Glomerular endothelial cell (primary cell): ENCODE measurements at places on chromosomes 7 and 10. TPM values are rescaled to one million over a fixed set of nuclear protein-coding genes. Genes with fewer than 3 reads are reported as not detected.

DNA sequence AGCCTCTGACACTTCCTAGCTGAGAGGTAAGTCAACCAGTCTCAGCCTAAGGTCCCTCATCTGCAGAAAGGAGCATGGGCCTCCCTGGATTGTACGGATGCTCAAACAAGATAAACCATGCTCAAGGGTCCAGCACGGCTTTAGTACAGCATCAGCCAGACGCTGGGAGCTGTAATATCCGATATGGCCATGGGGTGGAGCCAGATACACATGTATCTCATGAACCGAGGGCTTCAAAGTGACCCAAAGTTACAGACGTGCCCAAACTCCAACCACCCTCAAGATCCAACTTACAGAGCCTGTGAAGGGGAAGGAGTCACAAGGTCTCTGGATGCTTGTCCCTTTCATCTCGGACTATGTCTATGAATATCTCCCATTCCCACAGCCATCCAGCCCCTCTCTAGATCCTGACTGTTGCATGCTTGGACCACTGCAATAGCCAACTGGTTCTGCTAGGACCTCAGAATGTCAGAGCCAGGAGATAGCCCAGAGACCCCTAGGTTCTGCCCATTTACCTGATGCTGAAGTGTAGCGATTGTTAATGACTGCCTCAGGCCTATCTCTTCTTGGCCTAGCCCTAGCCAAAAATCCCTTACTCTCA is 142.4 kb downstream of the SH3PXD2A start:
- DNase-seq = peak; percentile 51

DNA sequence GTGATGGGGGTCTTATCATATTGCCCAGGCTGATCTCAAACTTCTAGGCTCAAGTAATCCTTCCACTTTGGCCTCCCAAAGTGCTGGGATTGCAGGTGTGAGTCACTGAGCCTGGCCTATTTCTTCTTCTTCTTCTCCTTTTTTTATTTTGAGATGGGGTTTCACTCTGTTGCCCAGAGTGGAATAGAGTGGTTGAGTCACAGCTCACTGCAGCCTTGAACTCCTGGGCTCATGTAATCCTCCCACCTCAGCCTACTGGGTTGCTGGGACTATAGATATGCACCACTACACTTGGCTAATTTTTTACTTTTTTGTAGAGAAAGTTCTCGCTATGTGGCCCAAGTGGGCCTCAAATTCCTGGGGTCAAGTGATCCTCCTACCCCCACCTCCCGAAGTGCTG is 124.3 kb downstream of the SKIDA1 start:
- no peak for DNase-seq

DNA sequence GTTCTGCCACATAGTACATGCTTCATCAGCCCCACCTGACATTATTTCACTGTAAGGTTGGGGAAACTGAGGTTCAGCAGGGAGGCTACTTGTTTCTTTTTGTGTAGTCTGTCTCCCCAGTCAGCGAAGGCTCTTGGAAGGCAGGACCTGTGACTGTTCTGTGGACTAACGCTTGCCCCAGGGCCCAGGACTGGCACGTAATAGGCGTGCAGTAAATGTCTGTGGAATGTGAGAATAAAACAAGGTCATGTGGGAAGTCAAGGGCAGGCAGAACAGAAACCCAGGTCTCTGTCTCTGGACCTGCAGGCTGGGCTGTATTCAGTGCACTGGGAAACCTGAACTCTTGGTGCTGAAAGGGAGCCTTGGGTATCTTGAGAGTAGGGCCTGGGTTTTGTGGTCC is 168.7 kb downstream of the RPS24 start:
- DNase-seq = no peak

DNA sequence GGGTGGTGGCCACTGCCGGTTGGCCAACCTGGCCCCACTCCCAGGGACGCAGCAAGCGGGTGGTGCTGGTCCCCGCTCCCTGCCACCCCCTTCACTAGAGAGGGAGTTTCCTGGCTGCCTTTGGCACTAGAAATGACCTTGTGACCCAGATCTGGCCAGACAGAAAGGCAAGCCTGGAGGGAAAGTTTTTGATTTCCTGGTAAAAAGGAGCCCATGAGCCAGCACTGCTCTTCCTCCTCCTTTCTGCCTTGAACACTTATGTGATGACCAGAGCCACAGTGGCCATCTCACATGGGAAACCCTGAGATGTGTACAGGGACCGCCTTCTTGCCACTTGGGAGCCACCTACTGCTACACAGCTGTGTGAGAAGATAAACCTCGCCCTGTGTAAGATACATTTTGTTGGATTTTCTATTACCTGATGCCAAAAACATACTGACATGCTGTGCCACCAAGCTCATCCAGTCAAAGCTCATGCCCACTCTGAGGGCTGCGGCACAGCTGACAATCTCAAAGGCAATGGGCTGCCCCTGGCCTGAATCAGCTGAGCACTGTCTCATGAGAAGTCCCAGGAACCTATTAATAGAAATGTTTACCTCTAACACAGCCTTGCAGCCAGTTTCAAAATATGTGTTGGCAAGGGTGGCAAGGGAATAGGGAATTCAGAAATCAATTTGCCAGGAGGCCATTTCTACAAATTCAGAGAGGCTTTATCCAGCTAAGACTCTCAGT is 94.0 kb downstream of the CYTH3 start:
- DNase-seq = no peak

DNA sequence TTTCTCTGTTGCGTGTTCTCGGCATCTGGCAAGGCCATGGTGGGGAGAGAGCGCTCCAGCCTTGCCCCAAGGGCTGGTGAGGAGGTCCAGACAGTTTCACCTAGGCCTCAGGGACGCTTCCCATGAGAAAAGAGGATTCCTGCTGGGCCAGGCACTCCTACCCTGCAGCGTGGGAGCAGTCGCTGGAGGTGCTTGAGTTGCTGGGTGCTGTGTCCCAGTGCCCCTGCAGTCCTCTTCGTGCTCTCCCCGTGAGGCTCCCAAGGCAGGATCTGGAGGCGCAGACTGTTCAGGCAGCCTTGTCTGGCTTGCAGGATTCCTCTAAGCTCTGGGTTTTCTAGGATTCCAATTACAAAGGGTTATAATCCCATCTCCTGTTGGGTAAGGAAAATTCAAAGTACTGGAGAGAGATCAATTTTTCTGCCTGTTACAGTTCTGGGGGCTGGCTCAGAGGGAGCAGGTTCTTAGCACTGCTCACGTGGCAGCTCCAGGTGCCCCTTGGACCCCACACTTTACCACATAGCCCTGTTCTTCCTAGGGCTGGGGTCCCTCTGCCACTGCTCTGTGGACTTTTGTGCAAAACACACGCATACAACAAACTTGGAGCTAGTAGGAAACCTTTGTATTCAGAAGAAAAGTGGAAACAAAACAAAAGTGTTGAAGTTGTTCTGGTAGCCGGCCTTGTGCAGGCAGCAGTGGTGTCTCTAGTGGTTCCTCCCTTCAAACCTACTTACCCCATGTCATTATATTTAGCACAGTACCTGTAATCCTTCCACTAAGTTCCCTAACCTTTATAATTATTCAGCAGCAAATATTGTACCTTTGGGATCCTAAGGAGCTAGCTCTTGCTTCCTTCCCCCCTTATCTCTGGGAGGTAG is 60.5 kb downstream of the CCNY start:
- DNase-seq = no peak

DNA sequence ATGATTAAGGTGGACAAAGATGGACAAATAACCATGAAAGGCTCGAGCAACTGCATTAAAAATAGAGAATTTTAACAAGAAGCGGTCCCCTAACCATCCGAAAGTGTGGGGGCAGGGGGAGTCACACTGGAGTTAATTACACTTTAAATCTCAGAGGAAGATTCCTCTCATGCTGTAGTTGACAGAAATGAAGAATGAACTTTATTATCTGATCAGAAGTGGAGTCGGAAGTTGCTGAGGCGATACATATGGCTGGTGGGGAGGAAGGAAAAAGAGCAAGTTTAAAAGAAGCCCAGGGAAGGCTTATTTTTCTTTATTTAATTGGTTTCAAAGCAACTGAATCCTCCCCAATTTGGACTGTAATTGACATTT is 102.3 kb upstream of the FAM171A1 start:
- DNase-seq = no peak

DNA sequence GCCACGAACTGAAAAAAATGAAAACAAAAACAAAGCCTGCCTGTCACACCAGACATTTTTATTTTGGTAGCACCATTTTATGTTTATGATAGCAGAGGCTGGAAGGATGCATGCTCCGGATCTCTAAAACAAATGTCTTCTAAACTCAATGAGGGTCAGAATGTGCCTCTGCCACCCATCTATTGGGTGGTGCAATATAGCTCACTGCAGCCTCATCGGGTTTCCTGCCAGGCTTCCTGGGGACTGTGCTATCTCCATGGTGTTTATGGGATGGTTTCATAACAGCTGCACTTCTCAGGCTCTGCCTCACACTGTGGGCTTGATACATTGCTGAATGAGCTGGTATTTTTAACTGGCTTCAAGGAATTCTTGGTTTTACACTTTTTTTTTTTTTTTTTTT is 94.4 kb downstream of the ITIH5 start:
- no peak for DNase-seq

GRCh38 chr10:128275388-128276177 is 149.4 kb upstream of the MKI67 start:
- no peak for DNase-seq

DNA sequence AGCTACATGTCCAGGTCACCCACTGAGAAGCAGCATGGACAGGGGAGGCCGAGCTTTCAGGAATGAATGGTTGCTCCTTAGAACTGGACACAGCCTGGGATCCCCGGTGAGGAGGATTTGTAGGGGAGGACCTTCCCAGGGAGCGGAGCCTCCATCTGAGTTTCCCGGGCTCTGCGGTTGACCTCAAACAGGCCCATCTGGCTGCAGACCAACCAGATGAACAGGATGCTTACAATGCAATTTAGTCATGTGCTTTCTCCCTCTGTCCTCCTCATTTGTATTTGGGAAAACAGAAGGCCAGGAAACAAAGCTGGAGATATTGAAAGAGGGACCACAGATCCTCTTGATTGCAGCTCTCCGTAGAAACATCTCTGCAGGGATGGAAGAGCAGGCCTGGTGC is 104.8 kb downstream of the EMX2 start:
- DNase-seq = no peak

DNA sequence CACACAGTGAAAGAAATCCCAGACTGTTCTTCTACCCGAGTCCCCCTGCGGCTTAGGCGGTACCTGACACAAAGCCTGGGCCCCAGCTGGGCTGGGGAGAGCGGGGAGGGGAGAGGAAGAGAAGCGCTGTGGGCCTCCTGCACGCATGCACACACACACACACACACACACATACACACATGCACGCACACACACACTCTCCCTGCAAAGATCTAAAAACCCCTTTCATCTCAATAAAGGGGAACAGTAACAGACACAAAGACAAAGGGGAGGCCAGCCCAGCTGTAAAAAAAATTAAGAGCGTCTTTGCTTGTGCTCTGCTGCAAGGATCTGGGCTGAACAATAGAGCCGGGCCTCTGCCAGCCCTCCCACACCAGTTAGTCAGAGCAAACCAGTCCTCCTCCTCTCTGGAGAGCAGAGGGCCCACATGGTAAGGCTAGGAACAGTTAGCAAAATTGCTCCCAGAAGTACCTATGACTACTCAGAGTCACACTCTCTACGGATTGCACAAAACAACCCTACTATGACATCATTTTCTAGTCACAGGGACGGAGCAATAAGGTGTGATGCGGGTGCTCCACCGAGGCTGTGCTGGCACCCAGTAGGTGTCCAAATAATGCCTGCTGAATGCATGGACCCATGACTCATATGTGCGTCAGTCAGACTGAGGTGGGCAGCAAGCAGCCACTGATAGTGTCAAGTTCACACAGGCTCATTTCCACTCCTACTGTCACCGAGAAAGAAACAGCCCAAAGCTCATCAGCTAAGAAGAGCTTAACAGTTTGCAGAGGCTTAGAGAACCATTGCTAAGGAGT is 9.2 kb downstream of the ITPRIP start:
- DNase-seq = no peak

DNA sequence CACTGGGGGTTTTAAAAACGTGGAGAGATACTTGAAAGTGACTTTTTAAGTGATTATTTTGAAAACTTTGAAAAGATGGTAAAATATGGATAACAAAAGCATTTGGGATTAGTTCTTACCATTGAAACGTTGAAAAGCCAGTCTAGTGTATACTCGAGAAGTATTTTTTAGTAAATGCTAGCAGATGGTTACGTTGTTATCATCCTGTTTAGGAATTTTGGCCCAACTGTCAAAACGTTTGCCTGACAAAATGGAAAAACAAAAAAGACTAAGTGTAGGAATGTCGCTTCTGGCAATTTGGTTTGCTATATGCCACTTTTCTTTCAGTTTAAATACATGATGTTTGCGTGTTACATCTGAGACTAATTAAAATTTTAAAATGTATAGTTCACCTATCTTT is 1.2 kb downstream of the RBM33 start:
- DNase-seq = no peak

DNA sequence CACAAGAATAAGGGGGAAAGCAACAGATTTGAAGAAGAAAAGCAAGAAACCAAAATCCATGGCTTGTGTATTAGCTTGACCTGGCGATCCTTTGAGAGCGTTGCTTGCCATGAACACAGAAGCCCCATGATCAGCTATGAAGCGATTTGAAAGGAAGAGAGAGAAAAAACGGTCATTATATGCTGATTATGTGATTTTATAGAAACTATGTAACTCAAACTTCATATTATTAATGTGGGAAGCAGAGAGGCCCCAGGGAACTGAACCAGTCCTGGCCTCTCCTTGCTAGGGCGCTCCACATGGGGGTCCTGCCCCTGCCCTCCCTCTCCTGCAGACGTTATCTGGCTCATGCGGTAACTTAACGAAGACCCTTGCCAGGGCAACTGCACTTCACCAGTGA is 306.1 kb upstream of the ADARB2 start:
- no peak for DNase-seq

DNA sequence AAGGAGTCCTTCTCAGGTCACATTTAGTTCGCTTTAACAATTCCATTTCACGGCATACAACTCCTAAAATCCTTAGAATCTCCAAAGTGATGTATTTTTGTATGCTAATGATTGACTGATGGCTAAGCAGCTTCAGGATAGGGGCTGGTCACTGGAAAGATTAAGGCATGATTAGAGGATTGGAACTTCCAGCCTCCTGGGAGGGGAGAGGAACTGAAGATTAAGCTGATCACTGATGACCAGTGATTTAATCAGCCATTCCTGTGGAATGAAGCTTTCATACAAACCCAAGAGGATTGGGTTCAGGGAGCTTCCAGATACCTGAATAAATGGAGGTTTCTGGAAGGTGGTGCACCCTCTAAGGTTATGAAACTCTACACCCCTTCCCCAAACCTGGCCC is 123.9 kb upstream of the CDK13 start:
- DNase-seq = no peak

The ASAH2 gene
- 0.88 and 3.2 TPM in 2 replicates for total RNA-seq

The TMEM72 gene
- not detected in 2 replicates for total RNA-seq

The VWC2 gene
- not detected in 2 replicates for total RNA-seq

The FXYD4 gene
- total RNA-seq = not detected in 2 replicates

The TAS2R3 gene
- total RNA-seq = 0.35 TPM in 1 of 2 replicates, not detected in the other
